ENCODE measurements at places on chromosomes 16 and 17.

GRCh38 chr17:58335061-58335731 lies 6.6 kb upstream of the TSPOAP1 start:
- DNase-seq, result no peak

DNA sequence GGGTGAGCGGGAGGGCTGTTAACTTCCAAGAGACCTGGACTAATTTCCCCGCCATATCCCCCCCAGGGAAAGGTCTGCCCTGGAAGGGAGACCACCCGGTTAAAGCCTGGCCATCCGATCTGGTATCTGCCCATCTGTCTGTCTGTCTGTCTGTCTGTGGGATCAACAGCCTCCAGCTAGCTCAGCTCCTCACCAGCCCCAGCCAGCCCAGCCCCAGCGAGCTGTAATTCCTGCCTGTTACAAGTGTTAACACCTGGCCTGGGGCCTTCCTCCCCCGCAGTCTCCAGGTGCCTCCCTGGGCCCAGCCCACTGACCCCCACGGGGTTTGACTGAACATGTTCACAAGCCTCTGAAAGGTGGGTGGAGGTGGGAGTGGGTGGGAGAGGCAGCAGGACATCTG lies 4.0 kb downstream of the WNT3 start:
- DNase-seq, result no peak

- DNase-seq, result no peak
These were observed 31.5 kb upstream of the FBXW10B start for GRCh38 chr17:15650741-15651582.

GRCh38 chr17:5759501-5759925 lies 175.2 kb upstream of the NLRP1 start:
- DNase-seq, result no peak

DNA sequence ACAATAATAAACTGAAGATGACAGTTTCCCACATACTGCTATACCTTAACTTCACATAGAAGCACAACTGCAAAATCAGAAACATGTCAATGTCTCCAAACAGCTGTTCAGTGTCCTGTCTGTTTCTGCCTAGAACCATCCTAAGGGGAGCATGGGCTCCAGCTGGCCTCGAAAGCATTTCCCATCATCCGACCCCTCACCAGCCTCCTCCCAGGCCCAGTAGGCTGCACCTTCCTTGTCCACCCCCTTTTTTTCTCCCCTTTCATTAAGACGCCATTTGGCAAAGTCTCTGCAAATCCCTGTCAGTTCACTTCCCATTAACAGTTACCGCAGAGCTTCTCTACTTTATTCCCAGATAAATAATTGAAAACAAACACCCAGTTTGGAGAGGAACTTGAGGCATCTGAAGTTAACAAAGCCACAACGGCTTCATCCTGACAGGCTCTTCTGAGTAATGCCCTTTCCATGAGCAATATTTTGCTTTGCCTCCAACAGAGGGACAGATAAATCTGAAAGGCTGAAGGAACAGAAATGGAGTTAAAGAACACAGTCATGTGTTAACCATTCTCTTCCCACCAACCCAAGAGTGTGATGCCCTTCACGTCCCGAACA lies 65.3 kb downstream of the SLC39A11 start:
- no peak for DNase-seq

GRCh38 chr17:57666201-57666870 lies 78.8 kb downstream of the CCDC182 start:
- DNase-seq, result no peak
